Ascending aorta (tissue), 2 donors: ENCODE measurements at places on chromosomes 7 and 10.

GRCh38 chr7:111987886-111988285 lies 218.3 kb downstream of the DOCK4 start:
- DNase-seq: no peak

GRCh38 chr10:11882646-11883375 lies 59.7 kb downstream of the PROSER2 start:
- no peak for DNase-seq

GRCh38 chr7:71636329-71636728 lies 504.4 kb downstream of the GALNT17 start:
- no peak for DNase-seq

GRCh38 chr10:62437696-62438095 lies 63.5 kb downstream of the ZNF365 start:
- DNase-seq: no peak

DNA sequence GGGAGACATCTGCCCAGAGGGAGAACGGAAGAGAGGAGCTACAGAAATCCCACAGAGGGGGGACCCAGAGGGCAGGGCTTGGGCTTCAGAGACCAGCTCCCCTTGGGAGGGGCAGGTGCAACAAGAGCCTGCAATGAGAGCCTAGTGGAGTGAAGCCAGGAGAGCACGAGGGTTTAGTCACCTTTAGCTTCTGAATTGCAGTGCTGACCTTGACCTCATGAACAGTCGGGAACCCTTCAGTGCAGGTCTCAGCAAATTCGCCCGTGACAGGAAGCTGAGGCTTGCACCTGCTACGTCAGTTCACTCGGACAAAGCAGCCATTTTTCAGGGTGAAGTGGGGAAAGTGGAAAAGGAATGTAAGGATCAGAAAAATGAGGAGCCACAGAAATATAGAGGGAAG lies 306.8 kb upstream of the CDC14C start:
- no peak for DNase-seq

DNA sequence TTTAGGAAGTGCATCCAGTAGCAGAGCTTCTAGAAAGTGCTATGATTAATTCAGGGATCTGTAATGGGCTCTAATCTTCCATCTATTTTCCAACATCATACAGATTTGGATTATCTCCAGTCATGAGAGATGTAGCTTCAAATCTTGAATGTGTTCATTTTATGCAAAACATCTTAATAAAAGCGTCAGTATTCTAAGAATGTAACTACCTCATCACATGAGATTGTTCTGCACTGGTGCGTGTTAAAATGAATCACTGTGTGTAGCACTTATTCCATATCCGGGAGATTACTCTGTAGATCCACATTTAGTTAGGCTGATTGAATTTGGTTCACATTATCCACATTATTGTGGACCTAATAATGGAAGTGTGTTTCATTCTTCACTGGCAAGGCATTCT lies 344.9 kb upstream of the CHRM2 start:
- no peak for DNase-seq

GRCh38 chr10:33332183-33333065 lies 2.0 kb downstream of the NRP1 start:
- no peak for DNase-seq

DNA sequence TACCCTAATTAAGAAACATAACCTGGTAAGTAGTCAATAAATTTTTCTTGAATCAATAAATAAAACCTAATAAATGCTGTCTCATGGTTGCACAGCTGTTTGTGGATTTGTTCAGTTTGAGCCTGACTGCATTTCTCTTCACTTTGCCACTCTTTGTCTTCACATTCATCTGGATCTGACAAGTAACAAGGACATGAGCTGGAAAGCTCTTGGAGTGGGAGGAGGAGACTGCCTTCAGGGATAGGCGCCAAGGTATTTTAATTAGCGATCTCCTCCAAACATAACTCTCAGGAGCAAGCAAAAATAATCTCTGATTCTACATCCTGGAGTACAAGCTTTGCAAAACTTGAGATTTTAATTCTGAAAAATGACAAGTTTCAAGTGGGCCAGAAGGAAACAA lies 251.0 kb downstream of the BMPER start:
- DNase-seq: no peak

GRCh38 chr7:22435105-22435504 lies 64.9 kb downstream of the STEAP1B start:
- no peak for DNase-seq

DNA sequence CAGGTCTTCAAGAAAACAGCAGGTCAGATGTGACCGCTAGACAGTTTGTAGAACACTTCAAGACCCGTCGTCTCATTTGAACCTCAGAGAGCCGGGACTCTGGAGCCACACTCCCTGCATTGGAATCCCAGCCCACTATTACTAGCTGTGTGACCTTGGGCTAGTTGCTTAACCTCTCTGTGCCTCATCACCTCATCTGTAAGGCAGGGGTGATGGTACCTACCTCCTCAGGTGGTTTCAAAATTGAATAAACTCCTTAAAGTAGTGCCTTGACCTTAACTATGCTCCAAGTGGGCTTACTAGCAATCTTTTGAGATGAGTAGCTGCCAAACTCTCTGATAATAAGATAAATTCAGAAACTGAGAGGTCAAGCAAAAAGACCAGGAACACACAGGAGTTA lies 43.8 kb downstream of the OGDH start:
- DNase-seq: no peak

DNA sequence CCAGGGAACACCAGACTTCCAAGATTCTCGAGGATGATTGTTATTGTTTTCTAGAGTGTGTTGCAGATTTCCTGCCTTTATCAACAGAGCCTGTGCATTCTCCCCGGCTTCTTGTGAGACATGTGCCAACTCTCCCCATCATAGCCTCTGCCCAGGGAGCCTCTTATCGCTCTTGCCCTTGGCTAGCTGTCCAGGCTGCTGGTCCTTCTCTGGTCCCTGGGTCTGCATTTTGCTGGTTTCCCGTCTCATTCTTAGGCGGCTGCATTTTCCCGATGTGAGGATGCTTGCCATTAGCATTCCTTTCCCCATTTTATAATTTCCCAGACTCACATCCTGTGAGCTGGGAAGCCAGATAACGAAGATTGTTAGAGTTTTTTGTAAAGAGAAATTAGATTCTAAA lies 15.2 kb downstream of the SLC13A4 start:
- DNase-seq: no peak

DNA sequence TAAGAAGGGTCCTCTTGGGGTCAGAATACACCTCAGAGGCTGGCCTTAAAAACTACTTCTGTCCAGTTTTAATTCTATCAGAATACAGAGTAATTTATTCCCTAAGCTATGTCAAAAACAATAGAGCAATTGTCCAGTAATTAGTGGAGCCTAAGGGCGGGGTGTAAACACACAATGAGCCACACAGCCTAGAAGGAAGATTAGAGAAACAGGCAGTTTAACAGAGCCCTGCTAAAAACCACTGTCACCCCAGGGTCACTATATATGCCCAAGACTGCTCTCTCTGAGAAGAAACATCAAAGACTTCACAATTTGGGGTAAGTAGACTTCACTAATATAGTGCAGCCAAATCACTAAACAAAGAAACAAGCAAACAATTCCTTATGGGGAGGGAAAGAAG lies 27.2 kb upstream of the WNT2 start:
- DNase-seq: no peak

GRCh38 chr7:148481971-148482626 lies 108.5 kb upstream of the C7orf33 start:
- DNase-seq: no peak

DNA sequence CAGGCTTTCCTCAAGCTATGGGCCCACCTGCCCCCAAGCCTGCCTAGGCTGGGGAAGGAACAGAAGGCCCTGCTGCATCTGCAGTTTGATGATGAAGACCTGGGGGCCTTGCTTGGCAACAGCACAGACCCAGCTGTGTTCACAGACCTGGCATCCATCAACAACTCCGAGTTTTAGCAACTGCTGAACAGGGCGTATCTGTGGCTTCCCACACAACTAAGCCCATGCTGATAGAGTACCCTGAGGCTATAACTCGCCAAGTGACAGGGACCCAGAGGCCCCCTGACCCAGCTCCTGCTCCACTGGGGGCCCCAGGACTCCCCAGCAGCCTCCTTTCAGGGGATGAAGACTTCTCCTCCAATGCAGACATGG lies 36.3 kb downstream of the CADPS2 start:
- DNase-seq: no peak

DNA sequence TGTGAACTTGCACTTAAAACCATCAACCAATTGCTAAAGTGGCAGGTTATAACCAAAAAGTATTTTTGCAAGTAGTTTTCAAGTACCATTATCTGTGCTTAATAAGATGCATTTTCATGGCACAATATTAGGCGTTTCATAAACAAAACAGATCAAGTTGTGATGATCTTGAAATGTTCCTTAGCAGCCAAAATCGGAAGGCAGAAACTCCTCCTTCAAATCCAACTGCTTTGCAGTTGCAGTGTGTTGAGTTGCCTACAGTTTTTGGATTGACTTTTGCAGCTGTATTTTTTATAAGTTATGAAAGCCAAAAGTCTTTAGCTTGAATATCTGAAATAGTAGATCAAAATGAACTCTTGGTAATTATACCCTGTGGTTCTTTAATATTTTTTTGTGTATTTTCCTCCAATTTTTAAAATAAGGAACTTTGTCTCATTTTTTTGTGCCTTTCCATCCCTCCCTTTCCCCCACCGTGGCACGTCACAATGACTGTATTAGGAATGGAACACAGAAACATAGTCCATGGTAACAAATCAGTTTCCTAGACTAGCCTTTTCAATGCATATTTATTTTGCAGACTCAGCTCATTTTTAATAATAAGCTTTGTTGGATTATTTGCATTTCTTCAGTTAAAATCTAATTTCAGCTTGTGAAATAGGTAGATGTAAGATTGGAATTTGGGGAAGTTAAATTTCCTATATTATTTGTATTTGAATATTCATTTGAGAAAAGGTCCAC lies 80.8 kb downstream of the ADD3 start:
- no peak for DNase-seq

GRCh38 chr7:111560773-111561653 lies 1.3 kb downstream of the IMMP2L start:
- no peak for DNase-seq

GRCh38 chr7:19713676-19714075 lies 4.8 kb upstream of the POLR1F start:
- no peak for DNase-seq

DNA sequence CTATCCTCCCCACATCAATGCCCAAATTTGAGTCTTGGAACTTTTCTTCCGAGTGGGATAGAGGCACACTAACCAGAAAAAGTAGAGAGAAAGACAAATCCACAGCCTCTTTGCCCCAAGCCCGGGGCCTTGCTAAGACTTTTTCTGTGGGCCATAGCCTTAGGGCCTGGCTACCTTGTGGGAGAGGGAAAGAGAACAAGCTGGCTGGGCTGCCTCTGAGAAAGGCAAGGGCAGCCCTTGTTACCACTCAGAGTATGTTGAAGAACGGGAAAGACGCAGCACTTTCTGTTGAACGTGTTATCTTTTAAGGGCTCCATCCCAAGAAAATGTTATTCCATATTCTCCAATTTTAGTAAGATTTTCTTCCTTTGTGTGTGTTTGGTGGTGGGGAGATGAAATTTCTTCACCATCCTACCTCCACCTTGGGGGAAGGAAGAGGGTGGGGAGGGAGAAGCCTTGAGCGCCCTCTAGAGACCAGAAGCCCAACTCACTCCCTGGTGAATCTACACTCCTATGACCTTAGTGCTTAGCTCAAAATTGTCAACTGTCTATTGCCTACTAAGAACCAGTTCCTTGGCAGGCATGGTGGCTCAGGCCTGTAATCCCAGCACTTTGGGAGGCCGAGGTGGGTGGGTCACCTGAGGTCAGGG lies 3.9 kb upstream of the NRF1 start:
- no peak for DNase-seq

- DNase-seq: no peak
Observed at GRCh38 chr7:38478404-38478803, 152.8 kb downstream of the AMPH start.

GRCh38 chr10:132847856-132848255 lies 61.9 kb upstream of the NKX6-2 start:
- DNase-seq: no peak

DNA sequence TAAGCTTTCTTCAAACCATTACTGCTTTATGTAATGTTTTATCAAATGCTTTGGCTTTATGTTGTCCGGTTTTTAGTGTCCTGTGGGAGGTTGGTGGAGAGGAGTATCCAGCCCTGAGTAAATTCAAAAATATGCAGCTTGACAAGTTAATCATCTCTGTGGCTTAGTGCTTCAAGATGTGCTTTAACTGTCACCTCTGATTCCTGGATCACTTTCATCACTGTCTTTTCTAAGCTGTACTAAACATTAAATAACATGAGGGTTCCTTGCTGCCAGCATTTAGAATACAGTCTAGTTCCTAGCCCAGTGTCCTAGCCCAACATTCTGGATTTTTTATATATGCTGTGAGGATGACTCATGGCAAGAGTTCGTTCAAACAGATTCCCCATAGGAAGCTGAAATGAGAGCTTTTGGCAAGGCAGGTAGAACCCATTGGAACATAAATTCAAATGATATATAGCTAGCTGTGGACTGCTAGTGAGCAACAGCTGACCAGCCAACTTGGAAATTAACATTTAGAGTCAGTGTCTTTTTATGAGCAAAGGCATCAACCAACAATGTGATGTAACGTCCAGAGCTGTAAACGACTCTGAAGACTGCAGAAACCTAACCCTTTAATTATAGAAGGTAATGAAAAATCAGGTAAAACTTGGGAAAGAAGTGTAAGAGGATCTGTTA lies 80.6 kb upstream of the OIT3 start:
- DNase-seq: no peak

DNA sequence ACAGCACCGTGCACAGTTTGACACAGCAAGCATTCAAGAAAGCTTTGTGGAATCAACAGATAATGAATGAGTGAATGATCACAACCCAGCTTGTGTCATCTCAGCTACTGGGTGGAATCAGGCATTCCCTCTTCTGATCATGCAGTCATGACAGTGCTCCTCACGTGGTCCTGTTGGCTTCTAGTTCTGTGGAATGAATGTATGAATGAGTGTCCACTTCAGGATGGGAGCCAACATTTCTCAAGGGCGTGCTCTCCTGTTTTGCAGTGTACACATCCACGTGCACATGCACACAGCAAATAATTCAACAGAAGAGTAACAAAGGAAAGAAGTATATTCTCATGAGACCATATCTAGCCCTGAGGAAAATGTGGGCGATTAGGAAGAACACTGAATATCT lies 133.1 kb upstream of the NPVF start:
- DNase-seq: no peak

DNA sequence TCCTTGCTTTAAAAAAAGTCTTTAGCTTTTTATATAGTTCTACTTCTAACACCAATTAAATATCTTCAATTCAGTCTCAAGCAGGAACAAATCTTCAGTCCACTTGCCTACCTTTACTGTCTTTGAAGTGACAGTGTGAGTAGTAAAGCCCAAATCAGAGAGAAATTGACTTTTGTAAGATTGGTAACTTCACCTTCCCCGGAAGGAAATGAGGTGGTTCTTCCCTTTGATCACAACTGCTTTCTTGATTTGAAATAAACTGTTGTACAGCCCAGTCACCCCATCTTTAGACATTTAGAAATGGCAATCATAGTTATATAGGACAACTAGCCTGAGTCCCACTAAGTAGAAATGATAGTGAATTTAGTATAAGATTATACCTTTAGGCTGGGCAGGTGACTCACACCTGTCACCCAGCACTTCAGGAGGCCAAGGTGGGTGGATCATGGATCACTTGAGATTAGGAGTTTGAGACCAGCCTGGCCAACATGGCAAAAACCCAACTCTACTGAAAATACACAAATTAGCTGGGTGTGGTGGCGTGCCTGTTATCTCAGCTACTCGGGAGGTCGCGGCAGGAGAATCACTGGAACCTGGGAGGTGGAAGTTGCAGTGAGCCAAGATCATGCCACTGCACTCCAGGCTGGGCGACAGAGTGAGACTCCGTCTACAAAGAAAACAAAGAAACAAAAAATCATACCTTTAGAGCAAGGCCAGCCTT lies 4.7 kb downstream of the FAS start:
- no peak for DNase-seq

GRCh38 chr7:30144657-30145306 lies 10.0 kb downstream of the MTURN start:
- no peak for DNase-seq
